Fibroblast of gingiva (primary cell): ENCODE measurements at places on chromosomes 1 and 21.
A peak's percentile ranks its signal among the peaks of the same experiment; 100 is the strongest.

GRCh38 chr1:234987415-234988154 is 141.1 kb downstream of the TOMM20 start:
- DNase-seq = peak; percentile 94

GRCh38 chr1:221468546-221468945 is 273.3 kb downstream of the DUSP10 start:
- DNase-seq = no peak

GRCh38 chr1:40899230-40899870 is 37.2 kb upstream of the CITED4 start:
- no peak for DNase-seq

- DNase-seq = no peak
These were observed 73.2 kb downstream of the MAN1C1 start for GRCh38 chr1:25689686-25690381.

DNA sequence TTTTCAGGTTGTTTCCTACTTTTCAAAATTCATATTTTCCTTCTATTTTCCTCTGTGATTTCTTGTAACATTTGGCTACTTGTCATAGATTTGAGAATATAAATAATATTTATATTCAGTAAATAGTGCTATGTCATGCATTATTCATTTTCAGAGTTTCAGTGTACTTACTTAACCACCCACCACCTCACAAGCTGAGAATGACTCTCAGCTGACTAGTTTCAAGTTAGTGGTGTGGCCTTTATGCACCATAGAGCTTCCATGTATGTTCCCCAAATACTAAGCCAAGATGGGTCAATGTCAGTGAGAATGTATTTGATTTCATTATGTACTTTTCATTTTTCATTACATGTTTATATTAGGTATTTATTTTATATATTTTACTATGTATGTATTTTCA is 56.9 kb upstream of the RGS1 start:
- no peak for DNase-seq

GRCh38 chr1:215256936-215257679 is 174.6 kb downstream of the KCNK2 start:
- DNase-seq = peak; percentile 28

DNA sequence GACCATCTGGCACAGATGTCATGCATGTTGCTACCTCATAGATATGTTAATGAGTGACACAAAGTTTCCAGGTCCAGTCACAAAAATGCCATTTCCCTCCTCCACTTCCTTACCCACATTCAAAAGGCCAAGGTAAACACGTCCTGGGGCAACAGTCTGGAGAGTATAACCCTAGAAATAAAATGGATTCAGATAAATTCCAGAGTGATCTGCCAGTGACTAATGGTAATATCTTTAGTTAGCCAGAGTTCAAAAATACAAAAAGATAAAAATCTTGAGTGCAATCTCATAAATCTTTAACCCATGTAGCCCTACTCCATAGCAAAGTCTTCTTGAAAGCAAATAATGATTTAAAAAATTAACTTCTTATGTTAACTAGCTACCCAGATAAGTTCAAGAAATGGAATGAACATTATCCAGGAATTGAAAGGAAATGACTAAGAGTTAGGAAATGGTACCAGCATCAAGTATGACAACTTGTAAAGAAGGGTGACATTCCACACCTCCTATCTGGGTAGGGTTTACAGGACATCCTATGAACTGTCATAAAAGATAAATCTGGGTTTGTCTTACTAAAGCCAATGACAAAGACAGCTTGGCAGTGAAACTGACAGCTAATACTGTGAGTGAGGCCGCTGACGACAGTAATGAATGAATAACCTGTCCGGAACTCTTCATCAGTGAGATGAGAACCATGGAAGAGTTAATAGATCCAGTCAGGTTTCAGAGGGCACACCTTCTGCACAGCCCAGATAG is 18.1 kb downstream of the RGS2 start:
- DNase-seq = no peak
